Fibroblast of skin of scalp (primary cell): ENCODE measurements at places on chromosomes 1 and 21.

GRCh38 chr1:41533016-41533730 is 48.7 kb upstream of the EDN2 start:
- no peak for DNase-seq

DNA sequence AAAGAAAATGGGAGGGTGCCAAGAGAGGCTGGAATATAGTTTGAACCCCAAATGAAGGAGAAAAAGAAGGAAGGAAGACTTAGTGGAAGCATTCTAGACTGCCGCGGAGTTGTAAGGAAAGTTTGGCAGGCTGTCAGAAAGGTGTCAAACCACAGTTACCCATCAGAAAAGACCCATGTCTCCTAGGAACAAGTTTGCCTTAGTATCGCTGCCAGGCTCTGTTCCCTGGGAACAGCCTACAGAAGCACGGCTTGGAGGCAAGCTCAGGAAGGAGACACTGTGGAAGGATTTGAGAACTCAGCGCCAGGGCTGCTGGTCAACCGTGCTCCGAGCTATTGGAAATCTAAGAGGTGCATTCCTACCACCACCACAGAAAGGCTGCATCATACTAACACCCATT is 197.4 kb downstream of the RRAGC start:
- no peak for DNase-seq

GRCh38 chr21:31838586-31839355 is 34.0 kb upstream of the HUNK start:
- DNase-seq, result no peak

DNA sequence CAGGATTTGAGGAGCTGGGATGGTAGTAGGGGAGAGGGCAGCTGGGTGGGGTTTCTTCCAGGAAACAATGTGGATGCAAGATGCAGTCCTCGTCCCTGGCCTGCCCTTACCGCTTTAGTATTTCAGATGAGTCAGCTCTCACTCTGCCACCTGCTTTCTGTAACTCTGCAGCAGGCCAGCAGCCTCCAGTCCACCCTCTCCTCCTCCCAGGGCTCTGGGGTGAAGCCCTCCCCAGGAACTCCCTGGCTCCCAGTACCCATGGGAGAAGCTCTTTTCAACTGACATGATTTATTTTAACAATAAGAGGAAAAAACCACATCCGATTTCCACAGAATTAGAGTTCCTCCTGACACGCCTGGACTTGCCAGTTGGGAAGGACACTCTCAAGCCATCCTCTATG is 39.0 kb upstream of the IL20 start:
- DNase-seq, result no peak

- DNase-seq, result peak; percentile 82
Observed at GRCh38 chr1:154998818-154999570, 3.6 kb upstream of the ZBTB7B start.

DNA sequence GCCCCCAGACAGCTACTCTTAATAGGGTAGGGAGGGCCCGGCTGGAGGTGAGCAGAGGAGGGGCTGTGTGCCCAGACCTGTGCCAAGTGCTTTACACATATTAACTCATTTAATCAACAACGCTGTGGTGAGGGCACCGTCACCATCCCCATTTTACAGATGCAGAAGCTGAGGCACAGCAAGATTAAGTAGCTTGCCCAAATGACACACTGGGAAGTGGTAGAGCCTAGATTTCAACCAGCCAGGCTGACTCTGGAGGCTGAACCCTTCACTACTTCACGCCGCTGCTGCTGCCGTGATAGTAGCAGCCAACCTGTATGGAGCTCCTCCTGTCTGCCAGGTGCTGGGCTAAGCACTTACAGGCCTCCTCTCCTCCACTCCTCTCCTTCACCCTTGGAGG is 127.2 kb downstream of the PTPRU start:
- no peak for DNase-seq

DNA sequence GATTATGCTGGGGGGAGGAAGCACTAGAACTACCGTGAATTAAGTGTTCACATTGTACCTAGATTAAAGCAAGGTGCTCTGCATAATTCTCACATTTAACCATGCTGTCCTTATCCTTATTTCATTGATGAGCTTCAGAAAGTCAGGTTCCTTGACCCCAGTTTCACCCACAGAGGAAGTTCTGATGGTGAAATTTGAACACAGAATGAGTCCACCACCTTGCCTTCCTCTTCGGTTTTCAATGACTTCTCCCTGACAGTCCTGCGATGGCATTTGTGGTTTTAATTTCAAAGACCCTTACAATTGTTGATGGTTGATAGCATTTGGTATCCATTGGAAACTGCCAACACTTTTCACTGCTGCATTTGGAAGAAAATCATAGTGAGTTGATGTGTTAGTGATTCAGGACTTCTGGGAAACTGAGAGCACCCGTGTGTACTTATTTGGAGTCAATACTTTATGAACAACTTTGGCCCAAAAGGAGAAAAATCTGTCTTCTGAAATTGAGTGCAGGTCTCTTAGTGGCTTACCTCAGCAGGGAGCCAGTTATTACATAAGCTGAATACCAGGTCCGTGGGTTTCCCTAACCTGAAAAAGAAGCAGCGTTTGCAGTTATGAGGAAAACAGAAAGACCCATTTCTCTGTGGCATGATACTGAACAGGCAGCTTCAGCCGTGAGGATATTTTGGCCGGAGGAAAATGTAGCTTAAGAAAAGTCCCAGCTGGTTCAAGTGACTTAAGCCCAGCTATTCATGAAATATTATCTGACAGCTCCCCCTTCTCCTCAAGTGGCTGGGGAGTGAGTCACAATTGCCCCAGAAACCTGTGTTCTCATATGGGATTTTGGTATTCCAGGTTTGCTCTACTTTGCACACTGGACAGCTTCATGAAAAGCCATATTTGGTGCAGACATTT is 47.5 kb downstream of the ROR1 start:
- peak; percentile 42 for DNase-seq

GRCh38 chr1:52235646-52236045 is 93.8 kb downstream of the ZFYVE9 start:
- no peak for DNase-seq

DNA sequence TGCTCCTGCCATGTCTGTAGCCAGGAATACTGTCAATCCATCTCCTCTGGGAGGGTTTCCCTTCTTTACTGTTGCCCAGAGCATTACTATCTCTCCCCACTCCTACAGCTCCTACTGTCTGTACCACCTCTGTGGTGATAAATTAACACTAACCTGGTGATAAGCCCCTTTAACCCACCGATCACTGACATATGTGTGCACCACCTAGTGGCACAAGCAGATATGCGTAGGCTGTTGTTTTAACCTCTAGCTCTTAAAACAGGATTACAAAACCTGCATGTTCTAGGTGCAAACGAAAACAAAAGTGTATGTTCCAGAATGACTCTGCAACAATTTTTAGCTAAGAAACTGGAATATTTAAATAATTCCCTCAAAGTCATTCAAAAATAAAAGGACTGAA is 93.9 kb upstream of the BEND5 start:
- DNase-seq, result peak; percentile 10
